ENCODE measurements at places on chromosomes 2 and 18.

DNA sequence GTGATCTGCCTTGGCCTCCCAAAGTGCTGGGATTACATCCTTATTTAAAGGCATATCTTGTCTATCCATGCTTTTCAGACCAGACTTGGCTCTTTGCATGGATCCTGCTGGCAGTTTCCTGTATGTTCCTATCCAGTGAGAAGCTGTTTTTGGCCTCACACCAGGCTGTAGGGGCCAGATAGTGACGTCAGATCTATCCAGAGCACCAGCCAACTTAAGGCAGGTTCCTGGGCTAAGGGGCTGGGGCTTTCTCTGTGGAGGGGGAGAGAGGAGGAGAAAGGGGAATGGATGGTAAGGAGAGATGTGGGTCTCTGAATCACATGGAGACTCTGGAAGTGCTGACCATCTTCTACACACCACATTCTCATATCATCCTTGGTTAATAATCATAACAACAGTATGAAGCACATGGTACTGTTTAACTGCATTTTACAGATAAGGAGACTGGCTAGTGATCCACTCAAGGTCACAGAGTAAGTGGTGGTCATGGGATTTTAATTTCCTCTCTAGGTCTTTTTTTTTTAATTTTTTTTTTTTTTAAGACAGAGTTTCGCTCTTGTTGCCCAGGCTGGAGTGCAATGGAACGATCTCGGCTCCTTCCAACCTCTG, 2.0 kb upstream of the FAM117B start:
- DNase-seq, result no peak

- no peak for DNase-seq
Measured at GRCh38 chr2:217655651-217656050, 347.1 kb downstream of the TNS1 start.

- DNase-seq, result no peak
Measured at GRCh38 chr18:23826850-23827620, 137.8 kb downstream of the LAMA3 start.

DNA sequence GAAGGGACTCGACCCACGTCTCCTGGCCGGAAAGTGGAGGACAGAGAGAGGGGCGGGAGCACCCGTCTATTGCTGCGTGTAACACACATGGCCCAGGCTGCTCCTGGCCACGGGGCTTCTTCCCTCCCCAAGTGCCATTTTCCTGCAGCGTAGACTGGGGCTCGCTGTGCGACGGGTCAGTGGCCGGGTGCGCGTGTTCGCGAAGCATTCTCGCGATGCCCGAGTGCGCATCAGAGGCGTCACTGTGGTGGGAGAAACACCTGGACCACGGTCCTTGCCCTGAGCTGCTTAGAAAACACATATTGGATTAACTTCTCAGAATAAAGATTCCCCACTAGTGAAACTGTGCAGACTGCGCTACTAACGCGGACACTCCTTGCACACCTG, 200.8 kb downstream of the EIPR1 start:
- DNase-seq, result no peak

- no peak for DNase-seq
Measured at GRCh38 chr2:141311430-141311829, 819.4 kb downstream of the LRP1B start.

- peak; percentile 60 for DNase-seq
Measured at GRCh38 chr2:178514664-178515063, 34.4 kb downstream of the PLEKHA3 start.

- no peak for DNase-seq
Measured at GRCh38 chr2:150578481-150578880, 91.0 kb upstream of the RND3 start.

GRCh38 chr2:174597345-174598047, at the start of gene WIPF1:
Gene WIPF1 (minus strand): TSS chr2:174597804. CDS start chr2:174585573, 12,231 bp downstream.
- peak; percentile 92 for DNase-seq

DNA sequence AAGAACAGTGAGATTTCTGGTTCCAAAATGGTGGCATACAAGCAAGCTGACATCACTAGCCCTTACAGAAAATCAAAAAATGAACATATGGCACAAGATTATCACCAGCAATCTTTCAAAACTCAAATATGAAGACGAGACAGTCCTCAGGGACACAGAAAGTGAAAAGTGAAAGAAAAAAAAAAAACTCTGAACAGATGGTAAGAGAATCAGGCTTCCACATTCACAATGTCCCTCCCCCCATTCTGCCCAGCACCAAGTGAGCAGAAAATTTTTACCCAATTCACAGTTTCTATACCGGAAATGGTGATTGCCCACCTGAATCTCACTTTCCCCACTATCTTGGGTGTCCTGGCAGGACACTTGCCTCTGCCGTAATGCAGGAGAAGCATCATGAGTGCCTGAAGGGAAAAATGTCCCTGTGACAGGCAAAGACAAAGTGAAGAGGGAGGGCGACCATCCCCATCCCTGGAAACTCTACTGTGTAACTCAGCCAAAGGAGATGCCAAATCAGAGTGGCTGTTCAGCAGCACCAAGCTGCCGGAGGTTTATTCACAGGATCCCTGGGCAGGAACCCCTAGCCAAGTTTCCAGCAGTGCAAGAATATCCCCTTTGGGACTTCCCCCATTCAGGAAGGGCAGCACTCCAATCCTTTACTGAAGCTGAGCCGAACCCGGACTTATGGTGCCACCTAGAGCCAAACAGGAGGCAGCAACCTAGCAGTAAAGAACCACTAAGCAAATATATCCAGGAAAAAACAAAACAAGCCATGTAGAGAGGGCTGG, 312.2 kb downstream of the LRATD1 start:
- no peak for DNase-seq

DNA sequence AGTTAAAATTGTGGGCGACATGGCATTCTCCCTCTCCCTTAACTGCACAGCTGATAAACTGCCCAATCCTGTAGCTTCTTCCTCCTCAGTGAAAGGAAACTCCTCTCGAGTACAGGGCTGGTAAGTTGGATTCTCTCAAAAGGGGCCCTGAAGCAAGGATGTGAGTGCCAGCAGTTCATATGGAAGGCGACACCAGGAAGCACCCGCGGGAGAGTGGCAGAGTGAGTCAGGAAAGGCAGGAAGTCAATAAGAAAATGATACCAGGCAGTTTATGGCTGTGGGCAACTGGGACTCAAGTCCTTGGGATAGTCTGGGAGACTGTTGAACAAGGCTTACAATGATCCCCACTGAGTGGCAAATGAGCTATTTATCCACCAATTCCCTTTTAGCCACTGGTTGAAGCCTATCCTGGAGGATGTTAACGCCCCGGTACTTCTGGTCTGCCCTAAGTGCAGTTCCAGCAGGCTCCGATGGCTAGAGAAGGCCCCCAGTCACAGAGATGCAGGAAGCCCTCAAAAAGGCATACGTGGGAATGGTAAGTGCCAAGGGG, 34.8 kb downstream of the ABHD3 start:
- DNase-seq, result no peak

All from CD4-positive, alpha-beta T cell treated with Interleukin-4 for 4 hours (primary cell).